Stimulated activated CD4-positive, alpha-beta T cell treated with anti-CD3 and anti-CD28 coated beads, Interleukin-1b, Interleukin-23, amount 100 ng/mL, for 1 hour (primary cell): ENCODE measurements at places on chromosomes 5 and 9.

- DNase-seq, result no peak
Measured at GRCh38 chr9:134264169-134264568, 62.1 kb upstream of the RXRA start.

- DNase-seq, result peak; percentile 21
Measured at GRCh38 chr5:35617435-35618303, at the start of gene SPEF2. TSS of gene SPEF2 (plus strand) at chr5:35617863. CDS start at chr5:35617998, 135 bp downstream.

GRCh38 chr5:141872496-141873356, 5.5 kb downstream of the PCDH1 start:
- no peak for DNase-seq

DNA sequence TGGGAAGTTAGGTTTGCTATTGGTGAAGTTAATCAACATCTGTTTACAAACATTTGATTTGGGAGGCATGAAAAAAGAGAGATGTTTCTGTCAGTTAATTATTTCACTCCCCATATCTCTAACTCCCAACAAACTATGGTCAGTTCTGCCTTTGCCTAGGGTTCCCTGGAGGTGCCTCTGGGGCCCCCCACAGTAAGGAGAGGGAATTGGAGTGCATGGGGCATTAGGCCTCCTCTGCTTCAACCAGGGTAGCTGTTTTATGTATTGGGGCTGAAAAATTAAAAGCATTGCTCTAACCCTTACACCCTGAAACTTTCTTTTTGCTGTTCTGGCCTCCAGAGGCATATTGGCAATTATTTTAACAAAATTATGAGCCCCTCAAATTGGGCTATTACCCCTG, 32.3 kb downstream of the RUSC2 start:
- DNase-seq, result no peak
